ENCODE measurements at places on chromosomes 2 and 18.

DNA sequence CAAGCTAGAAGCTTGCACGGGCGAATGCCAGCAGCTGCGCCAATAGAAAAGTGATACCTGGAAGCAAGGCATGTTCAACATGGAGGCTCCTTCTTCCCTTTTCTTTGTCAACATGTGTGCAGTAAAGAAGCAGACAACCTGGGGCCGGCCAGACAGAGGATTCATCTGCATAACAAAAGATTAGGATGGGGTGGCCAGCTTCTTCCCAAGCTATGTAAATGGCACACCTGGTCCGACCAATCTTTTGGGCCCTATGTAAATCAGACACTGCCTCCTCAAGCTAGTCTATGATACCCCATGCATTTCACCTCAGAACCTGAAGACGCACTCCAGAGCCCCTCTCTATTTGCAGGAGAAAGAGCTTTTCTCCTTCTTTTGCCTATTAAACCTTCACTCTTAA, 66.4 kb upstream of the TGFA start:
- H3K4me1 ChIP-seq, result no peaks in the 10 kb centered on the region
- no peak for DNase-seq
- no peak overlapping the region for H3K27ac ChIP-seq
- peaks cover 40% of the 10 kb centered on the region for H3K27me3 ChIP-seq
- no peak overlapping the region for H3K4me3 ChIP-seq

DNA sequence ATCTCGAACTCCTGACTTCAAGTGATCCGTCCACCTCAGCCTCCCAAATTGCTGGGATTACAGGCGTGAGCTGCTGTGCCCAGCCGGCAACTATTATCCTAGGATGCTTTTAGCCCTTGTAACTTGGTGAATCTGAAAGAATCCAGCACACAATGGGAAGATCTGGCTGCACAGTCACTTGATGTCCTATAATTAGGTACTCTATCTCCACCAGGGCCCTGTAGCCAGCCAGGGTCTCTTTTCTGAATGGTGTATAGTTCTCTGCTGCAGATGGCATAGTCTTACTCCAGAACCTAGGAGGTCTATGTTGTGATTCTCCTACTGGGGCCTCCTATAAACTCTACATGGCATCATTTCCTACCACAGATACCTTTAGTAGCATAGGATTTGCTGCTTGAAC, 13.9 kb upstream of the MCM6 start:
- no peaks in the 10 kb centered on the region for H3K36me3 ChIP-seq
- H3K27me3 ChIP-seq, result peaks cover 4% of the 10 kb centered on the region
- H3K4me1 ChIP-seq, result no peaks in the 10 kb centered on the region
- no peak overlapping the region for H3K27ac ChIP-seq
- no peak overlapping the region for H3K4me3 ChIP-seq

- H3K4me3 ChIP-seq, result peak overlapping the region; percentile 76
- H3K36me3 ChIP-seq, result no peaks in the 10 kb centered on the region
- H3K27ac ChIP-seq, result peak overlapping the region; percentile 70
- peaks cover 6% of the 10 kb centered on the region for H3K4me1 ChIP-seq
- peaks cover 28% of the 10 kb centered on the region for H3K27me3 ChIP-seq
Measured at GRCh38 chr2:104378853-104379374, 475.0 kb upstream of the POU3F3 start.

DNA sequence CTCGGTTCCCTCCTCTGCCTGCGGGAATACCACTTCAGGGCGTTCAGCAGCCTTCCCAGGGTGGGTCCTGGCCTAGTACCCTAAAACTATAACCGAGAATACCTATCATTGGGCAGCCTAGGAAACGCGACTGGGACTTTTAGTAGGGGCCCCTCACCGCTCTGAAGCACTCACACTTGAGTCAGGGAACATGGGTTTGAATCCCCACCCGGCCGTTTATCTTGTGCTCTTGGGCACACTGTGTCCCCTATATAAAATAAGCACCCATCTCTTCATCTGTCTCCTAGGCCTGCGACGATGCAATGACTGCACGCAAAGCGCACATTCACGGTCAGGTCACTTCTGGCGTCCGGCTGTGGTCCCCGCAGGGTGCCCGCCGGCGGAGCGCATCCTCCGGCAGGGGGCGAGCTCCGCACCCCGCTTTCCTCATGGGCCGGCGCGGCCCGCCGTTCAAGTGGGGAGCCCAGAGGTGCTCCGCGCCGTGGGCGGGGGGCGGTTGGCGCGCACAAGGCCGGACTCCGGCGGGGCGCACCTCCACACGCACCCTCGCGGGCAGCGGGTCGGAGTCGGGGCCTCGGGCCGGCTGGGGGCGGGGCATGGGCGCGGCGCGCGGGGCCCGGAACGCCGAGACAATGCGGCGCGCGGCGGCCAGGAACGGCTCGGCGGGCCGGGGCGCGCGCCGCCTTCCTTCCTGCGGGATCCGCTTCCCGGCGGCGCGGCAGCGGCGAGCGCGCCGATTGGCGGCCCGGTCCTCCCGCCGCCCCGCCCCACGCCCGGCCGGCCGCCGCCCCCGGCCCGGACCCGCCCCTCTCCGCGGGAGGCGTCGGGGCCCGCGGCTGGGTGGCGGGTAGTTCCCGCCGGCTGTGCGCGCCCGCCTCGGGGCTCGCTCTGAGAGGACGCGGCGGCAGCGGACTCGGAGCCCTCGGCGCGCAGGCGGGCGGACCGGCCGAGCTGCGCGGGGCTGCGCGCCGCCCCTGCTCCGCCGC, at the start of gene ASAP2:
TSS of gene ASAP2 (plus strand) at position 850 of the 986 bp plus-strand sequence. CDS start 293 bp downstream, outside the sequence.
- H3K36me3 ChIP-seq, result peaks cover 1% of the 10 kb centered on the region
- no peak within 1 kb of the TSS for H3K27ac ChIP-seq
- peaks cover 24% of the 10 kb centered on the region for H3K4me1 ChIP-seq
- H3K4me3 ChIP-seq, result peak within 1 kb of the TSS; percentile 75

DNA sequence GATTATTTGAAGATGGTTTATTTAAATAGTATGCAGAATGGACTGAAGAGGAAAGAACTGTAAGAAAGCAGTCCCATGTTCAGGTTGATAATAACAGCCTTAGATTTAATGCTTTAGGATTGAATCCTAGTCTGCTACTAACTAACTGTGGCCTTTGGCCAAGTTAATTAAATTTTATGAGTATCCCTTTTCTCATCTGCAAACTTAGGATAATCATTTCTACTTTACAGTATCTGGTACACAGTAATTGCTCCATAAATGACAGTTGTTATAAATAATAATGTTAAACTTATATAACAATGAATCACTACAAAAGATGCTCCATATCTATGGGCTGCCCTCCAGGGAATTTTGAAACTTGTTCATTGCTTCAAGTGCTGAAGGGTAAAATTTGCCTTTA, 41.0 kb downstream of the FAP start:
- H3K27me3 ChIP-seq, result peaks cover 8% of the 10 kb centered on the region
- DNase-seq, result no peak
- no peak overlapping the region for H3K27ac ChIP-seq
- peaks cover 6% of the 10 kb centered on the region for H3K36me3 ChIP-seq
- H3K4me1 ChIP-seq, result peaks cover 2% of the 10 kb centered on the region
- no peak overlapping the region for H3K4me3 ChIP-seq

DNA sequence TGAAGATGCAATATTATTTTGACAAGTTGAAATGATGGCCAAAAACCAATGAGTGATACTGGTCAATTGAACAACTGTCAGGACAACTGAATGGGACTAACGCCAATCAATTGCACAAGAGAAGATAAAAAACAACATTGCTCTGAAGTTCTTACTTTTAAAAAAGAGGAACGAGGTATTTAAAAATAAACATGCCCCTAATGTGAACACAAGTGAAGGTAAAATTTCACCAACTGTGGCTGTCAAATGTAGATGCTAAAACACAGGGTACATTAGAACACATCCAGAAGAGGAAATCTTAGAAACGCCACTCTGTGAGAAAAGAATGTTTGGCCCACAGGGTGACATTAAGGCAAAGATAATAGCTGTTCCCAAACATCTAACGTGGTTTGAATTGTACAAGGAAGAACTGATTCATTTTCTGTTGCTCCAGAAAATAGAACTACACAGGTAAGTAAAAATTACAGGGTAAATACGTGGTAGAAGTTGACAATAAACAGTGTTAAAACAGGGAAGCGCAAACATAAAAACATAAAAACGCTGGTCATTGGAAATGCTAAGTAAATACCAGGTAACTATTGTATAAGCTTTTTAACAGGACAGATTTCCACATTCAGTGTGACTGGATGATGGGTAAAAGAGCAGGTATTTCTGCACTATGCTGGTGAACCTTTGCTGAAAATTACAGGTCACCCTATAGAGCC, 20.3 kb downstream of the LONRF2 start:
- no peaks in the 10 kb centered on the region for H3K4me1 ChIP-seq
- no peak overlapping the region for H3K4me3 ChIP-seq
- peaks cover 60% of the 10 kb centered on the region for H3K36me3 ChIP-seq

DNA sequence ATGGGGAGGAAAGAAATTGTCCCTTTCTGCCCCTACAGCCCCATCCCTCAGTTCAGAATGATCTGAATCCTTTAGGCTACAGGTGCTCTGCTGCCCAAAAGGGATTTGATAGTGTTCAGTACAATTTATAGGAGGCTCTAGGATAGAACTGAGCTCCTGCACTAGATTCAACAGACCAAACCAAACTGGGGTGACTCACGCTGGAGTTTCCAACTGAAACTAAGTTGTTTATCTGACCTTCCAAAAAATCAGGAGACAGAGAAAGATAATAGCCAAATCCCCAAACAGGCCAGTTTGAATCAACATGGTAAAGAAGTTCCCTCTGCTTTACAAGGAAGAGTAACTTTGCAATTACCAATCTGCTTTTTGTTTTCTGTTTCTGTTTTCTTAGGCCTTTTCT, 72.7 kb upstream of the MBOAT2 start:
- peaks cover 4% of the 10 kb centered on the region for H3K4me1 ChIP-seq
- no peak overlapping the region for H3K4me3 ChIP-seq
- DNase-seq, result no peak
- H3K27ac ChIP-seq, result no peak overlapping the region

GRCh38 chr18:8847900-8848299, 142.5 kb downstream of the MTCL1 start:
- H3K36me3 ChIP-seq, result no peaks in the 10 kb centered on the region
- H3K4me3 ChIP-seq, result no peak overlapping the region
- no peak overlapping the region for H3K27ac ChIP-seq
- DNase-seq, result no peak
- no peaks in the 10 kb centered on the region for H3K27me3 ChIP-seq

DNA sequence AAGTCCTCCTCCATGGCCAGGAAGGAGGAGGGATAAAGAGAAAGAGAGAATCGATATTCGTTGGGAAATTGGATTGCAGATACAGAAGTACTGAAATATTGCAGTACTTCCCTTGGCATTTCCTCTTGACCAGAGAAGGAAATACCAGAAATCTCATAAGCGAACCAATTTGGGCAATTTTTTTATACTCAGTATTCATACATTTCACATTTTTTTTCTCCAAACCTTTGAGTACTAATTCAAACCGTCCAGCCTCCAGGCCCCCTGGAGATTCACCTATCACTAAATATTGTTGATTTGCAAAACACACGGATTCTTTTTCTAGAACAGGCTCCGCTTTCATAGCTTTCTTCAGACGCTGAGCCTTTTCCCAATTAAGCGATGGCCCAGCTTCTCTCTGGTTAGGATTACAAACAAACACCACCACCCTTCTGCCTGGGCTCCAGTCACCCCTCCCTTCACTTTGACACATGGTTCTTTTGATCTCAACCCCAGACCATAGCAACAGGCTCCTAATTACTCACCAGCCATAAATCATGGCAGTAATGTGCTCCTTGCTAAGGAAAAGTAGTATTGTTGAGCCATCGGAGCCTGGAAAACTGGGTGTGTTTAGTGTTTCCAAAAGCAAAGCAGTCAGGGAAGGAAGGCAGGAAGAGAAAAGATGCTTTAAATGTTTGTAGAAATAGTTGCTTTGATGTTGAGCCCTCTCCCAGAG, 138.4 kb upstream of the CCDC68 start:
- no peaks in the 10 kb centered on the region for H3K36me3 ChIP-seq
- peak overlapping the region; percentile 73 for H3K27ac ChIP-seq
- peaks cover 22% of the 10 kb centered on the region for H3K4me1 ChIP-seq
- no peak overlapping the region for H3K4me3 ChIP-seq
- H3K27me3 ChIP-seq, result no peaks in the 10 kb centered on the region

DNA sequence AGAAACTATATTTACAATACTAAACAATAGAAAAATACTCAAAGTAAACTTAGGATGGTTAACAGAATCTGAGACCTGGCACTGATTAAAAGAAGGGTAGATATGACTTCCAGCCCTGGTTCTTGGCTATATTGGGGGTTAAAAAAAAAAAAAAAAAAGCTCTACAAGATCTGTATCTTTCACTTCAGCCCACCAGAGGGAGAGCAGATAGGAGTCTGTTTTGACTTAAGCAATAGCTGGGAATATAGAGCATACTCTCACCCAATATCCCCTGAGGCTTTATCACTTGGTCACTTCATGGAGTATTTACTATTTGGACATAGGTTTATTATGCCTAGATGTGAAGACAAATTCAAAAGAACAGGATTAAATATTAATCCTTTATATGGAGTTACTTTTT, 598.9 kb upstream of the LINC00305 start:
- DNase-seq, result no peak
- H3K4me3 ChIP-seq, result no peak overlapping the region
- no peaks in the 10 kb centered on the region for H3K27me3 ChIP-seq
- no peak overlapping the region for H3K27ac ChIP-seq

- H3K36me3 ChIP-seq, result peaks cover 8% of the 10 kb centered on the region
- H3K4me1 ChIP-seq, result peaks cover 32% of the 10 kb centered on the region
- no peak for DNase-seq
- no peaks in the 10 kb centered on the region for H3K27me3 ChIP-seq
- H3K4me3 ChIP-seq, result no peak overlapping the region
Measured at GRCh38 chr2:177530561-177530960, 138.0 kb downstream of the AGPS start.

GRCh38 chr2:232052591-232052990, 91.1 kb downstream of the DIS3L2 start:
- no peak overlapping the region for H3K4me3 ChIP-seq
- H3K36me3 ChIP-seq, result peaks cover 13% of the 10 kb centered on the region
- H3K4me1 ChIP-seq, result peaks cover 3% of the 10 kb centered on the region
- H3K27me3 ChIP-seq, result no peaks in the 10 kb centered on the region
- H3K27ac ChIP-seq, result no peak overlapping the region
- no peak for DNase-seq

- peaks cover 6% of the 10 kb centered on the region for H3K36me3 ChIP-seq
- H3K4me1 ChIP-seq, result peaks cover 3% of the 10 kb centered on the region
- H3K4me3 ChIP-seq, result no peak overlapping the region
- DNase-seq, result no peak
- H3K27ac ChIP-seq, result no peak overlapping the region
Measured at GRCh38 chr2:192029089-192029488, 165.6 kb downstream of the TMEFF2 start.

DNA sequence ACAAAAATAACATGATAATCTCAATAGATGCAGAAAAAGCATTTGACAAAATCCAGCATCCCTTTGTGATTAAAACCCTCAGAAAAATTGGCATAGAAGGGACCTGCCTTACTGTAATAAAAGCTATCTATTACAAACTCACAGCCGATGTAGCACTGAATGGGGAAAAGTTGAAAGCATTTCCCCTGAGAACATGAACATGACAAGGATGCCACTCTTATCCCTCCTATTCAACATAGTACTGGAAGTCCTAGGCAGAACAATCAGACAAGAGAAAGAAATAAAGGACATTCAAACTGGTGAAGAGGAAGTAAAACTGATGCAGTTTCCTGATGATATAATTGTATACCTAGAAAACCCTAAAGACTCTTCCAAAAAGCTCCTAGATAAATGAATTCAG, 368.7 kb downstream of the RIT2 start:
- no peak overlapping the region for H3K27ac ChIP-seq
- DNase-seq, result no peak
- no peaks in the 10 kb centered on the region for H3K27me3 ChIP-seq
- H3K4me3 ChIP-seq, result no peak overlapping the region

- no peaks in the 10 kb centered on the region for H3K27me3 ChIP-seq
- no peak for DNase-seq
Measured at GRCh38 chr2:36672199-36672598, 24.3 kb upstream of the VIT start.

All from mesothelial cell of epicardium (in vitro differentiated cells).